ENCODE measurements at places on chromosomes 4 and X.

DNA sequence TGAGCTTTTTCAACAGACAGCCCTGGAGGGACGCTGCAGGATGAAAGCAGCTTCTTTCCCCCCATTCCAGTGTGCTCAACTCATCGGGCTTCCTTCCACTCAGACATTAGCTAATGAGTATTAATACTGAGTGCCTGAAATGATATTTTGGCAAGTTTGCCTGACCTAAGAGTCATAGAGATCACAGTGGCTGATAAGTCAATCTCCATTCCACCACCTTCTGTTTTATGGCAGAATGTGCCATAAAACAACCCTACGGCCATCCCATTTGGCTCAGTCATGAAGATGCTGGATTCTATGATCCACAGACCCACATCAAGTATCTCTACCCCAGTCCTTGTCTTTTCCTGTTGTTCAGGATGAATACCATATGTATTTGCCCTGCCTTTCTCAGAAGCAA is 48.3 kb upstream of the MAB21L2 start:
- DNase-seq: no peak

GRCh38 chrX:136034668-136035067 is 49.4 kb downstream of the SLC9A6 start:
- DNase-seq: no peak

DNA sequence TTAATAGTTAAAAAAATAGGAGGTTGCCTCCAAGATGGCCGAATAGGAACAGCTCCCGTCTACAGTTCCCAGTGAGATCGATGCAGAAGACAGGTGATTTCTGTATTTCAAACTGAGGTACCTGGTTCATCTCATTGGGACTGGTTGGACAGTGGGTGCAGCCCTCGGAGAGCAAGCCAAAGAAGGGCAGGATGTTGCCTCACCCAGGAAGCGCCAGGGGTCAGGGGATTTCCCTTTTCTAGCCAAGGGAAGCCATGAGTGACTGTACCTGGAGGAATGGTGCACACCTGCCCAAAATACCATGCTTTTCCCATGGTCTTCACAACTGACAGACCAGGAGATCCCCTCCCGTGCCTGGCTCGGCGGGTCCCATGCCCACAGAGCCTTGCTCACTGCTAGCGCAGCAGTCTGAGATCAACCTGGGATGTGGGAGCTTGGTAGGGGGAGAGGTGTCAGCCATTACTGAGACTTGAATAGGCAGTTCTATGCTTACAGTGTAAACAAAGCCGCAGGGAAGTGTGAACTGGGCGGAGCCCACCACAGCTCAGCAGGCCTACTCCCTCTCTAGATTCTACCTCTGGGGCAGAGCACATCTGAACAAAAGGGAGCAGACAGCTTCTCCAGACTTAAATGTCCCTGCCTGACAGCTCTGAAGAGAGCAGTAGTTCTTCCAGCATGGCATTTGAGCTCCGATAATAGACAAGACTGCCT is 47.5 kb downstream of the PPA2 start:
- no peak for DNase-seq

DNA sequence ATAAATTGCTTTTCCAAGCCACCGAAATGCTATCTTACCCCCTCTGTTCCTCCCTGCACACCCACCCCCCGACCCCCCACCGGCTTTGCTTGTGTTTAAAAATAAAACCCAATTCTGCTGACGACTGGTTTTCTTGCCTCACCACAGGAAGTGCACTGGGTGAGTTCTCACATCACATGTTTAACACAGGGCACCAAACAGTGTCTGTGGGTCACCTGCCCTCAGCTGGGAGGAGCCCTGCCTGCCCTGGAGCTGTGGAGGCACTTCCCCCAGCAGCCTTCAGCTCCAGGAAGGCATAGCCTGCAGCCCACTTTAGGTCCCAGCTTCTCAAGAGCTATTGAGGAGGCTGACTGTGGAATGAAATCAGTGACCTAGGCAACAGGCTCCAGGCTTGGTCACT is 8.8 kb downstream of the TMEM255A start:
- no peak for DNase-seq
